ENCODE measurements at places on chromosomes 6 and 20.

DNA sequence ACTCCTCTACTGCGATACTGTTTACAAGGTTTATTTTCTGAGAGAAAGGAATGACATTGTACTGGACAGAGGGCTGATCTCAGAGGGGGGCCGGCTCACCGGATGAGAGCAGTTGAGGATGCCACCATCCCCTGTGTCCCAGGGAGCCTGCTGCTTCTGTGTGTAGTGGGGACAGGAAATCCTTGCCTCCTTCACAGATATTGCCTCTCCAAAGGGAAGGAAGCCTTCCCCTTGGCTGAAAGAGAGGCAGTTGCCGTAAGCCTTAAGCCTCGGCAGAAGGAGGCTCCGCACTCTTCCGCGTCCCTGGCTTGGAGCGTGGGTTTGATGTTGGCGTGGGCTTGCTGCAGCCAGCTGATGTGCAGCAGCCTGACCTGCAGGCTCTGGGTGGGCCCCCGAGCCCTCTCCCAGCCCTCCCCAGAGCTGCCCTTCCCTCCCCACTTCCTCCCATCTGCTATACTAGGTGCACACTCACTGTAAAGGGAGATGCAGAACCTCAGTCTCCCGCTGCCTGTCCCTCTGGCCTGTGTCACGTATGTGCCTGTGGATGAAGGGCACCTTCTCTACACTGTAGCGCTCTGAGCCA, 45.7 kb upstream of the RPS6KA2 start:
- DNase-seq: no peak

DNA sequence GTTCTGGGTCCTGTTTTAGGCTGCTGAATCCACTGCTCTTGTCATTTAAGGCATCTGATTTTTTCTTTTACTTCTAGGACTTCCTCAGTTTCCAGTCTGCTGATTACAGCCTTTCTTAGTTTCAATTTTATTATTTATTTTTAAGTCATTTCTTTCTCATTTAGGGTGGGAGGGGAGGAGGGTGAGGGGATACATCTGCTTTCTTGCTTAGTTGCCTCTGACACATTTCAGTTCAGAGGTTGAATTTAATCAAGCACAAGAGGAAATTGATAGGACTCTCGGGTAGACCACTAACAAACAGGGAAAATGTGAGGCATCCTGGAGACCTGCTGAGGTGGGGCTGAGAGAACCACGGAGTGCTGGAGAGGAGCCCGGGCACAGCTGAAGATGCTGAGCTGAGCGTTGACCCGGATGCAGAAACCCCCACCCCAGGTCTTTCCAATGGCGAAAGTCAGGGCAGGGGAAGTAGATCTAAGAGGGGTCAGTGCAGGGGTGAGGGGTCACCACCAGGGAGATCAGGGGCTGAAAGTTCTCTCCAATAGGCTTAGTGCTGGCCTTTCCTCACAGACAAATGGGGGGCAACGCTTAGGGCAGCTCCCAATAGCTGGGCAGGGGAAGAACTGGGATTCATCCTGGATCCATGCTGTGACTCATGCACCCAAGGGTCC, 7.6 kb upstream of the TREML2 start:
- no peak for DNase-seq

DNA sequence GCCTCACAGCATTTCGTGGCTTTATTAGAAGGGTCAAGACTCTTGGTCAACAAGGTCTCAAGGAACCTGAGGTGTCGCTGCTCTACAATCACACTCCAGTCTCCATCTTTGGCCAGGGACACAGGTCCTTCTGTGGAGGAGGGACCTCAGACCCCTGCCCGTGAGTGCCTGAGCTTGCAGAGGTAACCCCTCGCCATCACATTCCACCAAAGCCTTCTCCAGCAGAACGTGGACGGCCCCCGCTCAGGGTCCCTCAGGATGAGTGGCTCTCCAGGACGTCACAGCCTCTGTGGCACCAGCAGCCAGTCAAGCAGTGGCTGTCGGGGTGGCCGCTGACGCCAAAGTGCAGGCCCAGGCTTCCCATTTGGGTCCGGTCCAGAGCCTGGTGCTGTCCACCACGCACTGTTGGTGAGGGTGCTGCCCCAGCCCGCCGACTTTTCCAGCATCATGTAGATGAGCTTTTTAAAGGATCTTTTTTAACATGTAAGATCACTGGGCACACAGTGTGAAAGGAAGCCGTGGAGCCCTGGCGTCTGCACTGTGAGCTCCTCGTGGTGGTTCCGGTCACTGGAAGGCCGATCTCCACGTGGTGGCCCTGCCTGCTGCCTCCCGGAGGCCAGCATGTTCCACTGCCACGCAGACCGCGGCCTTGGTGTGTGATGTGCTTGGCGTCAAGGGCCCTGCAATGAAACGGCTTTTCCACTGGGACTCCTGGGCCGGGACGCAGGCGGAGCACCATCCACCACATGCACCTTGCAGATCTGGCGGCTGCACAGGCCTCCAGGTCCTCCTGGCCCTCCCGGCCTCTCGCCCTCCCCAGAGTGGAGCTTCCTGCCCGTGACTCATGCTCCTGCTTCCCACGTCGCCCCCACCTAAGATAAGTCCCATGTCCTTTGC, 8.3 kb upstream of the KIF25 start:
- DNase-seq: no peak

GRCh38 chr6:42937548-42938427, 8.5 kb downstream of the CNPY3 start:
- no peak for DNase-seq

- DNase-seq: no peak
Measured at GRCh38 chr6:52538901-52539354, 37.9 kb downstream of the TRAM2 start.

GRCh38 chr6:12895721-12896120, 179.2 kb downstream of the PHACTR1 start:
- DNase-seq: no peak

GRCh38 chr6:157814883-157815282, 8.2 kb upstream of the SNX9 start:
- DNase-seq: no peak

DNA sequence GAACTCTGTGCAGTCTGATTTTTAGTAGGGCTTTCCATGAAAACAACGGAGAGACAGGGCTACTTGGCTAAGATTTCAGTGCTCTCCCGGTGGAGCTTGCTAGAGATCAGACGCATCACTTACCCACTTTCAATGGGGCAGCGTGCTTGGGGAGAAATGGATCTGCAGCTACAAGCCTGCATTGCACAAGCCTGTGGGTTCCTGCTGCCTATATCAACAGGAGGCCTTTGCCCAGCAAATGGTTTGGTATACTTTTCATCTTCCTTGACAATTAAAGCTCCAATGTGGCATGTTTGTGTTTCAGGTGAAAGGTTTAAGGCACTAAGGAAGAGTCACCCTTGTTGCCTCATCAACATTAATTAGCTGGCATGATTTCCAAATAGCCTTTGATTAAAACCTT, 136.0 kb upstream of the FOXQ1 start:
- DNase-seq: no peak

GRCh38 chr6:54768494-54768893, 78.1 kb upstream of the FAM83B start:
- no peak for DNase-seq

DNA sequence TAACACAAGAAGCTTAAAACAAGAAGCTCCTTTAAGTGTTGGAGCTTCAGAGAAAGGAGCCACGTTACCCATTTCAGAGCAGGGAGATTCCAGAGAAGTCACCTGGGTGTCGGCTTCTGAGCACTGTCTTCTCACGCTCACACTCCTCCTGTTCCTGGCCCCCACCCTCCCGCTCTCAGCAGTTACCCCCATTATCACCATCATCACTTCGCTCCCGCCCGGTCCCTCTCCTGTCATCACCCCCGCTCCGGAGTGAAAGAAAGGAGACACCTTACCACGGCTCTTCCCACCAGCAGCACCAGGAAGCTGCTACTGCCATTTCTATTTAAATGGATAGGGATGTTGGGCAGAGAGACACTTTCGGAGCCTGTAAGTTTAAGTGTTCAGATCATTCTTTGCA, 123.9 kb downstream of the GMPR start:
- DNase-seq: no peak

DNA sequence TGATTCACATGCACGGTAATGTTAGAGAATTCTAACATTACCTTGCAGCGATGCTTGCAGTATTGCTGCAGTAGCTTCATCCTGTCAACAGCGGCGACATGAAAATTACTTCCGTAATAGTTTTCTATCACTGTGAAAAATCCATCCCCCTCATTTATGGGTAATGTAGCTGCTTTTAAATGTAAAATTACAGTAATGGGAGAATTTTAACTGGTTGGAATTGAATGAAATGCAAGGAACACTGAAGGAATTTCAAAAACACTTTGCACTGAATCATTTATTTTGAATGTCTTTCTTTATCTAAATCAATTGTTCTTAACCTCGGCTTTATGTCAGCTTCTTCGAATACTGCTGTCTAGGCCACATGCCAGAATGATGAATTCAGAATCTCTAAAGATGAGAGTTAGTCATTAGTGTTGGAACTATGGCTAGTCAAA, 102.4 kb upstream of the HIVEP1 start:
- DNase-seq: no peak

DNA sequence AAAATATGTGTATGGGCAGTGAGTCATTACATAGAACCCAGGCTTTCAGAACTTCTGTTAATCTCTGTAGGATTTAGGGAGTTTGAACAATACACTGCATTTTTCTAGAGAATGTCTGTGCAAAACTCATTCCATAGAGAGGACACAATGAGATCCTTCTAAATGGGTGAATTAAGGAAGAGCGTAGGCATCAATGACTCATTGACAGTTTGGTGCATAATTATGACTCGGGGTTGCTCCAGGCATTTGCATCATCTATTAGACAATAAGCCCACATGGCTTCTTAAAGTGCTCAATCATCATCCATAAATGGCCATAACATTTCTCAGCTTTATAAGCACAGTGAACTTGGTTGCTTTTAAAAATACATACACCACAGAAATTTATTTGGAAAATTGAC, 625.5 kb downstream of the CDH26 start:
- DNase-seq: no peak

DNA sequence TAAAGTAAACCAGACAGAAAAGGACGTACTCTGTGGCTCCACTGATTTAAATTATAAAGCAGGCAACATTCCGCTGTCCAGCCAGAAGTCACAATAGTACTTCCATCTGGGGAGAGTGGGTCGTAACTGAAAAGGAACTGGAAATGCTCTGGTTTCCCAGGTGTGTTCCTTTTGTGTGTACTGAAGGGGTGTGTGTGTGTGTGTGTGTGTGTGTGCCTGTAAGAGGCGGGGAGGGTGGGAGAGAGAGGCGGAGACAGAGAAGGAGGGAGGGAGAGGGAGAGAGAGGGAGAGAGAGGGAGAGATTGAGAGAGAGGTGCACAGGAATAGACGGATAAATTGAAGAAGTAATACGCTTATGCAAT, 178.4 kb upstream of the ZNF184 start:
- peak; percentile 50 for DNase-seq

DNA sequence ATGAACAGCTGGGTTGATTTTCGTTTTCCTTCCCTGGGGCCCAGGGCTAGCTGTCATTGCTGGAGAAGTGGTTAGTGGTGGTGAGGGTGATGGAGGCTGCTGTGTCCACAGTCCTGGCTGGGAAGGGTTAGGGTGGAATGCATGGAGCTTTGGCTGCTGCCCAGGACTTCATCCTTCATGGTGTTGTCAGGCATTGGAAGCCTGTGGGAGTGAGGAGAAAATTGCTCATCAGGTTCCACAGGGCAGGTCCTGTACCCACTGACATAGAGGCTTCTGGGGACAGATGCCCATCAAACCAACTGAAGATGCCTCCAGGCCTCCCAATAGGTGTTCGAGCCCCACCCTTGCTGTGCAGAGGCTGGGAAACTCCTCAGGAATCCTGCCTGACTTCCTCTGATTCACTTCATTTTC, 262.4 kb upstream of the SUPT3H start:
- no peak for DNase-seq

DNA sequence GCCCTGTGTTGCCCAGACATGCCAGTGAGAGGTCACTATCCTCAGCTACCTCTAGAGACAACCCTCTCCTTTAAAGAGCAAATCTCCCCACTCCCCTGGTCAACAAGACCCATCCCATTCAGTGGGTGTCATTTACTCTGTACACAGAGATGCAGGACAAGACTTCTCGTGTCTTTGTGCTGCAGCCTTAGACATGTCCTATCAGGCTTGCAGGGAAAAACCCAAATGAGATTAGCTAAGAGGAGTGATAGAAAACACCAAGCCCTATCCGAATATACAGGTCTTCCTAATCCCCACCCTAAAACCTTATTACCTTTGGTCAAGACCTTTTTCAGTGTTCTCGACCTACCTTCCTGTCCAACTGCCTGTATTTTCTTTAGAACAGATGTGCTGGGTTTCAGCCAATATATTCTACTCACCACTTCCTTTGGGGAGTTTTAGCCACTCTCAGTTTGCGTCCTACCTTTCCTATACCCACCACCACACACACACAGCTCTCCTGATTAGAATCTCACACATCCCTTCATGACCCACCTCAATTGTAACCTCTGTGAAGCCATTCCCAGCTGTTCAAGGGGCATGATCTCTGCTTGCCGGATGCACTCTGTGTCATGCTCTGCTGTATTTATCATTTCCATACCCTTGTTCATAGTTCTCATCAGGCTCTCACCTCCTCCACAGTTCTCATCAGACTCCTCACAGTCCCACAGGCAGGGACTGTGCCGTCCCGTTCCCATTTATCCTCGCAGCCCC, 39.7 kb downstream of the TRAM2 start:
- DNase-seq: no peak

DNA sequence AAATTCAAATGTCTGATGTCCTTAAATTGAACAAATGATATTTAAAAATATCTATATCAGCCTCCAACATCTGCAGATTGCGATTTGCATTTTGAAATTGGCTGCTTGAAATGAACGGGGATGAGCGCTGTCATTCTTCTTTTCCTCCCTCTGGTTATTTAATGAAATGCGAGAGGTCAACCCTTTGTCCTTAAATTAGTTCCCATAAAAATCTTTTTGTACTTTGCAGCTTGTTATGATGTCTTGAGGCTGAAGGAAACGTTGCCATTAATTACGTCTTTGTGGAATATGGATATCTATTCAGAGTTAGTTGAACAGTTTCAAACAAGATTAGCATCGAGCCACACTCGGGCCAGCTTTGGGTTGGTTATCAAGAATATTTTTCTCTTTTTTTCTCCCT, 140.0 kb downstream of the LINC00237 start:
- DNase-seq: no peak

DNA sequence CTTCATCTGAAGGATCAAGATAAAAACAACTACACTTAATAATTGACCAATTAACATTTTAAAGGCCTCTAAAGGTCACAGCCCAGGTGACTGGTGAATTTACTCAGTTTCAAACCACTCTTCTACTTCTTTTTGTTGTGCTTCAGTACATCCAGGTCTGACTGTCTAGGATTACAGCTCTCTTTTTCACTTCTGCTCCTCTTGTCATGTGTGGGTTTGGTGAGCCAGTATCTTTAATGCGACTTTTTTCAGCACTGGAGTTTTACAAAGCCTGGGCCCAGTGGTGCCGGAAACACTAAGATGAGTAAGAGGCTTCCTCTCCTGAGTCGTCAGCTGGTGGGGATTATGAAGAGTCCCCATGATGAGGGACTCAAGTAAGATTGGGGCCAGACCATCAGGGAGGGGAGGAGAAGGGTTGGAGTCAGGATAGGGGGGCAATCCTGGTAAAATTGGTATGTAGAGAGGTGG, 27.0 kb downstream of the HECA start:
- DNase-seq: no peak

GRCh38 chr6:106966671-106967640, 7.6 kb downstream of the CD24 start:
- no peak for DNase-seq

GRCh38 chr6:54236984-54237383, 71.3 kb upstream of the TINAG start:
- DNase-seq: no peak

- no peak for DNase-seq
Measured at GRCh38 chr6:96889146-96889545, 8.5 kb downstream of the NDUFAF4 start.
